ENCODE measurements at places on chromosomes 6 and 20.

DNA sequence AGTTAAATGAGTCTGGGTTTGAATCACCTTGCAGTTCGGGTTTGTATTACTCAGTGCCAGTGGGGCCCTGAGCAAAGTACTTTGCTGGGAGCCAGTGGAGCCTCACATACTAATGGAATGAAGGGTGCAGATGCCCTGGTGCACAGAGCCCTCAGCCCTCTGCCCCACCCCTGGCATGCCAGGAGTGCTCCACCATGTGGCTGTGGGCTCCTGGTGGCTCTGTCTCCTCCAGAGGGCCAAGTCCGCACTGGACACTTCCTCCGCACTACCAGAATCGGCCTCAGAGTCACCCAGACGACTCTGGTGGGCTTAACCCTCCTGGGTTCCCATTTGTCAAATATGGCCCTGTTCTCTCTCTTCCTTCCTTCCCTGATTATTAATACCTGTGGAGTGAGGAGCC lies 94.0 kb downstream of the STK35 start:
- DNase-seq = no peak

DNA sequence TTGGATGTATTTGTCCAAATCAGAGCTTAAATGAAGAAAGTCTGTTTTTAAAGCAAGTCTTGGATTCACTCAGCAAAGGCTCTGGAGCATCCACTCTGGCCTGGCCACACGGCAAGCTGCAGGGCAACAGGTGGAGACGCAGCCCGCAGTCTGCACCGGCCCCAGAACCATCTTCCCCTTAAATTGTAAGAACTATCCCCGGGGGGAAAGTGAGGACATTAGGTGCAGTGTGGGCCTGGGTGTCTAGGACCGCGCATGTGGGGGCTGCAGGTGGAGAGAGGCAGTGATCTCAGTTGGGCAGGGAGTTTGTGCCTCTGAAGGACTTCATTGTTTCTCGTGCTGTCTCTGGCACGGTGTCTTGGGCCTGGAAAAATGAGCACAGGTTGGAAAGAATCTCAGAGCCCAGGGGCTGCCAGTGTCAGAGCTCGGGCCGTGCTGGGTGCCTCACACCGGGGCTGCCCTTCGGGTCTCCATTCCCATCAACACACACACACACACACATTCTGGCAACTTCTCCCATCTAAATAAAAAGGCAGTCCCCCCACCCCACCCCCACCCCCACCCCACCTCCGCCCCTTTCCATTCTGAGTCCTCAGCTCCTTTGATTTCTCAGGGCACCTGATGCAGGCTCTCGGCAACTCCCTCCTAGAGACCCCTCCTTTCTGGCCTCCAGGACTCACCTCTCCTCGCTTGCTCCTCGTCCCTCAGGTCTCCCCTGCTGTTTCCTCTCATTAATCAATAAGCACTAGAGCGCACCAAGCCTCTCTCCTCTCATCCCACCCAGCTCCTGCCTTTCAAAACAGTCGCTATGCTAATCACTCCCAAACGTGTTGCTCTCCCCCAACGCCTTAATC lies 48.4 kb downstream of the FOXF2 start:
- DNase-seq = no peak

DNA sequence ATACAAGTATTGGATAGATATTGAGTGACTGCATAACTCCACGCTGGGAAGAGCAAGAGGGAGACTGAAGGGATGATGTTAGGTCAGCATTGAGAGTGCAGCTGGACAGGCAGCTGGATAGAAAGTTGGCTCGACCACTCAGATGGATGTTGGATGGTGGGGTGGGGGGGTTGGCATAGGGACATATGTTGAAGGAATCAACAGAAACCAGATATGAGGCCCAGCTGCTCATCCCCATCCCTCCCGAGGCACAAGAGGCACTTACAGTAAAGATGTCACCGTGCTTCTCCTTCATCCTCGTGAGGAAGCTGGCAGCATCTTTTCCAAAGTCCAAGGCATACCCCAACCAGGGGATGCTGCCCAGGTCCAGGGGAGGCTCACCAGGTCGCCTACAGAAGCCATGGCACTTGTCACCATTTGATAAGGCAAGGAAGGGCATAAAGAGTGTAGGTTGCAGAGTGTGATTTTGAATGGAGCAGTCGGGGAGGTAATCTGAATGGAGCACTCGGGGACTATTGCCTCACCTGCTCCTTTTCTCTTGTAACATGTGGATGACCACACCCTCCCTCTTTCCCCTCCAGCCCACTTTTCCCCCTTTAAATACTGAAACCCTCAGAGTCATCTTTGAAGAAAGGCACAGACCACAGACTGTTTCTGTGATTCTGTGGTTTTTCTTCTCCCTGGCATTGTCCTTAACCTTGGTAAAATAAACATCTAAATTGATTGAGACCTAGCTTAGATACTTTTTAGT lies 18.0 kb downstream of the PTGIS start:
- no peak for DNase-seq

- DNase-seq = no peak
These were observed 209.4 kb downstream of the CDH4 start for GRCh38 chr20:61461461-61461860.

GRCh38 chr6:11699576-11699975 lies 79.0 kb downstream of the ADTRP start:
- no peak for DNase-seq

DNA sequence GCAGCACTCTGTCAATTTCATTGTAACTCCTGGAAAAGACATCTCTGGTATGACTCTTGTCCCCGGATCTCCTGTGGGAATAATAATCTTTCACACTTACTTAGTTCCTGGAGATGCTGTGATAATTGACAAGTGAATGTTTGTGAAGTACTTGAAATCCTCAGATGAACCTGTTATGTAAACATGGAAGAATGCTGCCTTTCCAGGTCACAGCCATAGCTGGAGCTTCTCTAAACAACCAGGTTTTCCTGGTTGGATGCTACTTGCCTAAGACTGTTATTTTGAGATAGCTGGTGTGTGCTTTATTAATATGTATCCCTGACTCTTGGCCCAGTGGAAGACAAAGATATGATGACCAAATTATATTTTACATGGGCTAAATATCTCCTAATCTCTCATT lies 228.6 kb downstream of the KCNQ5 start:
- no peak for DNase-seq

GRCh38 chr6:111260570-111261298 lies 173.4 kb downstream of the SLC16A10 start:
- no peak for DNase-seq

GRCh38 chr6:152636021-152636608 lies 1.0 kb downstream of the SYNE1 start:
- no peak for DNase-seq

DNA sequence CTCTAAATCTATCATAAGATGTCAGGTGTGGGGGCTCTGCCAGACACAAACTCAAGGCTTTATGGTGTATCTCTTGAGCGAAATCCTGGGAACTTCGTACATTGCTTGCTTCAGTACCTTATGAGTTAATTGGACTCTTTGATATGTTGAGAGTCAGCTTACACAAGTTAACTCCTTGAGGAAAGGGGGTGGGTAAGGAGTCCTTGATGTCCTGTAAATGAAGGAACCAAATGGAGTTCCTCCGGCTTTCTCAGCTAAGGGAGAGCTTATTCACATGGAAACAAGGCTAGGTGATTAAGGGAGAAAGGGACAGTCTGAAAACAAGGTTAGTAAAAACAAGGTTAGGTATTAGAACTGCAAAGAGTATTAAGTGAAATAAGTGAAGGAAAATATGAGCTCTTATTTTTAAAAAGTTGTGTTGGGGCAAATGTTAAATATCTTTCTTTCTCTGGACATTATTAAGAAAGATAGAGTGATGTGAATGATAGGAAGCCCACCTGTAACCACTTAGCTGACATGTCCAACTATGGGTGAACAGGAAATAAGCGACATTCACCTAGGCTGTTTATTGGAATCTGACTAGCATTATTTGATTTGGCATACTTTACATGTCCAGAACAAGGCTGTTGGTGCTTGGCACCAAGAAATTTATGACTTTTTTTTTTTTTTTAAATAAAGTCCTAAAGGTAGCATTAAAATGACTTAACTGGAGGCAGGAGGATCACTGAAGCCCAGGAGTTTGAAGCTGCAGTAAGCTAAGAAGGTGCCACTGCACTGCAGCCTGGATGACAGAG lies 26.5 kb downstream of the GTF2H5 start:
- DNase-seq = no peak

- DNase-seq = no peak
These were observed 142.4 kb downstream of the ZFP64 start for GRCh38 chr20:52049001-52049731.

- no peak for DNase-seq
These were observed 26.3 kb downstream of the SPDEF start for GRCh38 chr6:34529665-34530327.

DNA sequence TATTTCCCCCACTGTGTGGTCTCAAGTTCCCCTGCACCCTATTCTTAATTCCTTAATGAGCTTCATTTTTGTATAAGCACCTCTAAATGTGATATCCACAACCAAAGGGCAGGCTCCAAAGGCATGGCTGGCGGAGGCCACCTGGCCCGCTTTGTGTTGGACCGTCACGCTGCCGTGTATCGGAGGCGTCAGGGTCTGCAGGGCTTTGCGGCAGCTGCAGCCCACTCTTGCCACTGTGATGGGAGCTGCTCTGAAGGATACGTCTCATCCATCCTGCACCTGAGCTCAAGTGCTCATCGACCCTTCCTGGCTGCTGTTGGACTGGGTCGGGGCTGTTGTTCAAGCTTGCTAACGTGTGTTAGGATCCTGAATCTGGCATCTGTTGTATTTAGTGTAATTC lies 177.6 kb downstream of the ARID1B start:
- no peak for DNase-seq

DNA sequence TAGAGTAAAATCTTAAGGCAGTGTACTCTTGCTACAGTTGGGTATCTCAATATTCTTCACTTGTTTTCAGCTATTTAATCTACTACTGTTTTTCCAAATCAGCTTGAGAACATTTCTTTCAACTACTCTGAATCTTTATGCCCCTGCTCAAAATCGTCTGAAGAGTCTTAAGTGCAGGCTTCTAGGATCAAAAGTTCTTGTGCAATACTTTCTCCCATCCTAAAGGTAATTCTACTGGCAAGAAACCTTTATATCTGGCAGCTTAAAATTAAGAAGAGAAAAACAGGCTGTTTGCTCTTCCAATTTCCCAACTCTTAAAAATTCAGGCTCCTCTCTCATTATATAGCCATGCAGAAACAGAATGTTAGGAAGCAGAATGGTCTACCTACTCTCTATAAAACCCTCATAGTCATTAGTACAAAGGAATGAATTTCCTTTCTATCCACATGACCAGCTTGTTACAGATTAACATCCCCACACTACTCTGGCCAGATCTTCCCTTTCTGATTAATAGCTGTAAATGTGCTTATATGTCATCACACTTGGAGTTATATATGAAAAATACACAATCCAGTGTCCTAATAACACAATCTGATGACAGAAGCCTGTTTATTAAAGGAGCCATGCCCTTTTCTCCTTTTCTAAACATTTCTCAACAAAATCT lies 122.2 kb upstream of the FAM184A start:
- no peak for DNase-seq

DNA sequence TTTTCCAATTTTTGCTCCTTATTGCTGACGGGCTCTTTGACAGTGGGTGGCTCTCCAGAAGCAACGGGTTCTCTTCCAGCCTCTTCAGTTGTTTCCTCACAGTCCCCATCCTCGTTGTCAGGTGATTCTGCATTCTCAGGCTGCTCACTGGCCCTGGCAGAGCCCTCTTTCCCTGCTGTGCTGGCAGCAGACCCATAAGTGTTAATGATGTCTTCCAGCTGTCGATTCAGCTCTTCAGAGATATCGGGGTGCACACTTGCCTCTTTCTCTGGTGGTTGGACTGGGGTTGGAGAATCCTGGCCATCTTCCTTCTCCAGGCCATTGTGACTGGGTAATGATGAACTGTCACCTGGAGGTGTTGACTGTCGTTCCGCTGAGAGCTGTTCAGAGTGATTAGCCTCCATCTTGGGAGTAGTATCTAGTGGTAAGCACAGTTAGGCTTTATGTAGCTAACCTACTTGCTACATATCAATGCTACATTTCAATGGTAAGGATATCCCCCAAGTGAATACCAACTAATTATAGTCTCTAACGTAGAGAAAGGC lies 3.2 kb downstream of the TXLNB start:
- DNase-seq = no peak

DNA sequence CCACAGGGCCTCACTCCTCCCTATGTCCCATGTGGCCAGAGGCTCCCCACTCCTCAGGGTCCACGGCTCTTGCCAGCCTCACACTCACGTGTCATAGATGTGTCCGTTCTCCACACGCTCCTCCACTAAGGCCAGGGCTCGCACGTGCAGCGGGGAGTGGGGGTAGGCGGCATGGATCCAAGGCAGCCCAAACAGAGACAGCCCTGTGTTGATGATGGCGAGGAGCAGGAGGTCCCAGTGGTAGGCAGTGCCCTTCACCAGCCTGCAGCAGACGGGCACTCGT lies 10.3 kb downstream of the SLC4A11 start:
- no peak for DNase-seq

DNA sequence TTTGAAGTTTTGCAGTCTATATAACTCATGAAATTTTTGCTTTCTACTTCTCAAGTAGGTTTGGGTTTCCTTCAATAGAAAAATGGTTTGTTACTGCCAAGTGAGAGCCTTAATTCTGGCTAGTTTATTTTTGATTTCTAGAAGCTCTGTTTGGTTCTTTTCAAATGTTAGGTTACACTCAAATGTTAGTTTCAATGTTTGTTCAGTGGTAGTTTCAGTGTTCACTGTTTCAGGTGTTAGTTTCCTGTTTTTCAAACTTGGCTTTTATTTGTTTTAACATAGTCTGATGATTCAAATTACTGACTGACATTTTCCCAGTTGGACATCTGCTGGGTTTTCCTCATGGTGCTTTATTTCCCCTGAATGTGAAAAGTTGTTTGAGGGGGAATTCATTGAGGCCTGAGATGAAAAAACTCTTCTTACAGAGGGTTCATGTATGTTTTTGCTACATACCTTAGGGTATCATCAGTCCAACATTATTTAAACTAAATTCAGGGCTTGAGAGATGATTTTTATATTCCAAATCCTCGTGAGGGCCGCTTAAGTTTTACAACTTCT lies 189.0 kb downstream of the JARID2 start:
- no peak for DNase-seq

- DNase-seq = peak; percentile 75
These were observed at the start of gene HLA-E for GRCh38 chr6:30489081-30490025. Gene HLA-E, plus strand, starts transcription at chr6:30489509. Its CDS starts 23 bp downstream, at chr6:30489532.

- no peak for DNase-seq
These were observed 434.3 kb upstream of the IMPG1 start for GRCh38 chr6:76506808-76507207.
